ENCODE measurements at places on chromosomes 1 and 21.

DNA sequence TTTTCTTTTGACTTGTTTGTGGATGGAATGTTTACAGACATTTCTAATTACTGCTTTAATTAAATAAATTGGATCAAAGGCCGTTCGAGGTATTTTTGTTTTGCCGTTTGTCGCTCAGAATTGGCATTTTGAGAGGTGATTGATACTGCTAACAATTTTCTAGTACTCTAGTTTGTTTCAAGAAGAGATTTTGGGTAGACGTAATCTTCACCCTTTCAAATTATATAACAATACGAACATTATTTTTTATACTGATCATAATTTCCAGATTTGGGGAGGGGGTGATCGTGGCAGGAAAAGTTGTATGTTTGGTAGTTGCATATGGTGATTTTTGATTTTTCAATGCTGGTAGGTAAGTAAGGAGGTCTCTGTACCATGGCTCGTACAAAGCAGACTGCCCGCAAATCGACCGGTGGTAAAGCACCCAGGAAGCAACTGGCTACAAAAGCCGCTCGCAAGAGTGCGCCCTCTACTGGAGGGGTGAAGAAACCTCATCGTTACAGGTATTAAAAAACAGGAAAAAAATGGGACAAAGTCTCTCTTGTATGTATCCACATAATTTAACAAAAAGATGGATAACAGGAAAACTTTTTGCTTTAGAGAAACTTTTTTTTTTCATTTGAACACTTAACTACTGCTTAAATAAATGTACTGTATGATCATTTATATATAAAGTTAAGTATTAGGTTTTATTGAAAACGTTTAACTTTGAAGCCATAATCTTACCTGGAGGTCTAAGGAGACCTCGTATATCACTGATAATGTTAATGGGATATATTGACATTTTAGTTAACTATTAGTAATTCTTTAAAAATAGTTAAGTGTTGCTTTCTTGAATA, 1.7 kb downstream of the H3-3A start:
- no peak for DNase-seq

DNA sequence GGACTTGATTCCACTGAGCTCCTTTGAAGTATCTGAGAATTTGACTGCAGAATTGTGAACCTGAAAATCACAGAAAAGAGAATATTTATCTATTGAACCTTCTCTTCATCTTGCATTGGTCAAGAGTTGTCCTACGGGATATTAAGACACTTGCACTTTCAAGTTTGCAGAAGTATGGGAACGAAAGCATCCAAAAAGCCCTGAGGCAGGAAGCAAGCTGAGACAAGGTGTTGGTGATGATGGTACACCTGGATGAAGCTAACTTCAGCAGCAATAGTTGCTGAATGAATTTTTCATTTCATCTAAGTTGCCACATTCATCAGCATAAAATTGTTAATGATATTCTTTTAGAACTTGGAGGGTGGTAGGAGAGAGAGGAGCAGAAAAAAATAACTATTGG, 686.6 kb upstream of the ADAMTS5 start:
- DNase-seq: no peak

DNA sequence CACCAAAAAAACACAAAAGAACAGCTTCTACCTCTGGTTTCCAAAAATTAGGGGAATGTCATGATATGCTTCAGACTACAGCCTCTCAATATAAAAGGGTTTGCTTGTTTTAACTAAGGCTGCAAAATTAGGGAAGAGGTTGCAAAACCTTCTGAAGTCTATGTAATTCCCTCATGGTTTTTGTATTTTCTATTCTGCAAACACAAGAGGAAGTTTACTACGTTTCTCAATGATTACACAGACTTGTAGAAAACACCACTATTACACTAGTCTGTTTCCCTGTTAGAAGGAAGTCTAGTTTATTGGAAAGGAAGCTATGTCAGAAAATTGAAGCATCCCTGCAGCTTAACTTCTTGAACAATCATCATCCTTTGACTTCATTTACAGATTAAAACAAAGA, 229.7 kb upstream of the FMN2 start:
- no peak for DNase-seq

GRCh38 chr1:22398656-22399420, 52.8 kb upstream of the ZBTB40 start:
- DNase-seq: no peak

GRCh38 chr1:109193653-109194590, 19.8 kb upstream of the SARS1 start:
- DNase-seq: no peak

DNA sequence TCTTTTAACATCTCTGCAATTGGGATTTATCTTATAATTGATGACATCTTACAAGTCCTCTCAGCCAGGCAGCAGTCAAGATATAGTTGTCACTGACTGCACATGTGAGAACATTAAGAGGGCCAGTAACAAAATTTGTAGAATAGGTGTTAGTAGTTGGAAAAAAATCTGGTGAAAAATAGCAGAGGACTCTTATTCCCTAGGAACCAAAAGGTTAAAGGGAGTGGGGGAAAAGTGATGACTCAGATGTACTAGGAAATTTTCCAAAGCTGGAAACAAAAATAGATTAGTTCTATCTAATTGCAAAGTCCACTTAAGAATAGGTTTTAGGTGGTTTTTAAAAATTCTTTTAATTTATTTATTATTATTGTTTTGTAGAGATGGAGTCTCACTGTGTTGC, 3.6 kb downstream of the NUP210L start:
- DNase-seq: no peak

- no peak for DNase-seq
Observed at GRCh38 chr1:161131523-161132409, 701 bp downstream of the DEDD start.

DNA sequence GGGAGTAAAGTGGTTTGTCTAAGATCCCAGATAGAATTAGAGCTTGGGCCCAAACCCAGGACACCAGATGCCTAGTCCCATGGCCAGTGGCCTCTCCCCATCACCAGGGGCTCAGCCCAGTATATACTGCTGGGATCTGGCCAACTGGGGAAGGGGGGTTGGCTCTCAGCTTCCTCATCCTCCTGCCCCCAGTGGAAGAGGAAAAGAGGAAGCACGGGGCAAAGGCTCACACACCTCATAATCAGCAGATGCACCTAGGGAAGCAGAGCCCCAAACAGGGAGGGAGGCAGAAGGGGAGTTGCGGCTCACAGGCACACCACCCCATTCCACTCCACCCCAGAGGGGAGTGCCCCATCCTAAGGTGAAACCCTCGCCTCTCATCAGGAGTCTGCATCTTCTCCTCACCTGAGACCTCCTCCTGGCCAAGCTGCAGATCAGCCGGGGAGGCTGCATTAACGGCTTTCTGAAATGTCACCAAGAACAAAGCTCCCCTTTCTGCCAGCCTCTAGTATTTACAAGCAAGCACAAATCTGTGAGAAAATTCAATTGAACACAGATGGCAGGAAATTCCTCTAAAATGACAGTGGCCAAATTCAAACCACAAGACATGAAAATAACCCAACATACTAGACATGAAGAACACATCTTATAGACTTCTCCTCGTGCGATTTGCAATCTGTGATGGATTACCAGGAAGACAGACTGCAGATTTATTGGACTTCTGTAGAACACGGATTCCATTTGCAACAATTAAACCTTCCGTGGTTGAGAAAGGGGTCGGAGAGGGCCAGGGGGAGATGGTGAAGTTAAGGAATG, 82.8 kb downstream of the GLIS1 start:
- no peak for DNase-seq

- no peak for DNase-seq
Observed at GRCh38 chr1:41368366-41368765, 7.1 kb downstream of the FOXO6 start.

GRCh38 chr21:36601362-36601761, 97.6 kb upstream of the SIM2 start:
- no peak for DNase-seq

GRCh38 chr1:84103197-84103992, 40.7 kb upstream of the PRKACB start:
- DNase-seq: peak; percentile 75

DNA sequence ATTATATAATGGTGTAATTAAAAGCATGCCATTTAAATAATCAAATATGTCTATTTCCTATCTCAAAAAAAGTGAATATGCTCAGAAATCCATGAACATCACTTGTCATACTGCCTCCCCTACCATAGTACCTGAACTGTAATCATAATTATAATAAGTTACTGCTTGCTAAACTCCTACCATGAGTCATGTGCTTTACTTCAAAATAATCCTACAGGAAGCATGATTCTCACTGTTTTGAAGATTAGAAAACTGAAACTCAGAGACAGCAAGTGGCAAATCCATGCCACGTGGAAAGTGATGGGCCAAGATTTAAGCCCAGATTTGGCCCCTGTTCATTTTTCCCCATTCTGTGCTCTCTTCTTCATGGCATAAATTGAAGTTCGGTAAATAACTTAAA, 5.2 kb downstream of the LRRC7 start:
- DNase-seq: no peak

DNA sequence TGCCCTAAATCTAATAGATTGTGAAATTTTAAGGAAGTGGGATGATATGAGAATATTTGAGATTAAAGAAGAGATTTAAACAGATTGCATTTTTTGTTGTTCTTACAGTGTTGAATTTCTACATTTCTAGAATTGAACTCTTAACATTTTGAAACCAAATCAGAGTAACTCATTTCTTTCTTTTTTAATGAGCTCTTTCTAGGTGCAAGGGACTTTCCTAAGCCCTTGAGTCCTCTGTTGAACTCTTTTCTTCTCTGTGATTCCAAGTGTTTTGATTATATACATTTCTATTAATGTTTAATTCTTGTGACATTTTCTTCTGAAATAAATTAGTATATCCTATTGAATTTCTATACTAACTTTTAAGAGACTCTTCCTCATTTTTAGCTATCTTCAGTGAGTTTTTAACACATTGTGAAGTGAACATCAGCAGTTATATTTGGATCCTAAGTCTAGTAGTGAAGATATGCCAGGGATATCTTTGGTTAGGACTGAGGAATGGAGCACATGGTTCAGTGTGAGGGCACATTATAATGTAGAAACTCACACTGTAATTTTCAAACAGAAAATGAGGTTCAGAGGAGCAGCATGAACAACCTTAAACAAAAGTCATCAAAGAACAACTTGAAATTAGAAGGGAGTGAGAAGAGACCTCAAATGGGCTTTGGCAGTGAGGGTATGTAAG, 53.1 kb downstream of the ATG4C start:
- DNase-seq: no peak

- DNase-seq: peak; percentile 15
Observed at GRCh38 chr1:169511316-169512005, 25.7 kb upstream of the SLC19A2 start.

GRCh38 chr1:36595921-36596320, 113.2 kb upstream of the CSF3R start:
- no peak for DNase-seq

DNA sequence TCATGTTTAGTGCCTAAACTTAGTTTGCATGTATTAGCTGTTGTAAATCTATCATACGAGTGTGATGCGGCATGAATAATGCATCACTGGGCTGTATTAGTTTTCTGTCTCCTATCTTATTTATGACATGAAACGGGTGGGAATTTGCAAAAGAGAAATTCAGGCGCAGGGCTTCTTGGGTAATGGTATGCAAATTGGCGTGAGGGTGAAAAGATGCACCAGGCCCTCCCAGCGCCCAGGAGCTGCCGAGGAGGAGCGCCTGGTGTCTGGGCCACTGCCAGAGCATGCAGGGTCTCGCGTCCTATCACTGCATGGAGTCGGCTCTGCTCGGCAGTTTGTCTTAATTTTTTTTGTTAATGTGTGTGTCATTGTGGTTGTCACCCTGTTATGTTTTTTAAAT, 82.9 kb upstream of the ACTL8 start:
- no peak for DNase-seq

GRCh38 chr1:31153423-31153822, 86.3 kb downstream of the NKAIN1 start:
- no peak for DNase-seq

GRCh38 chr1:13714851-13715250, 14.9 kb downstream of the PRDM2 start:
- DNase-seq: no peak

GRCh38 chr1:79052829-79053449, 46.4 kb upstream of the ADGRL4 start:
- DNase-seq: no peak

DNA sequence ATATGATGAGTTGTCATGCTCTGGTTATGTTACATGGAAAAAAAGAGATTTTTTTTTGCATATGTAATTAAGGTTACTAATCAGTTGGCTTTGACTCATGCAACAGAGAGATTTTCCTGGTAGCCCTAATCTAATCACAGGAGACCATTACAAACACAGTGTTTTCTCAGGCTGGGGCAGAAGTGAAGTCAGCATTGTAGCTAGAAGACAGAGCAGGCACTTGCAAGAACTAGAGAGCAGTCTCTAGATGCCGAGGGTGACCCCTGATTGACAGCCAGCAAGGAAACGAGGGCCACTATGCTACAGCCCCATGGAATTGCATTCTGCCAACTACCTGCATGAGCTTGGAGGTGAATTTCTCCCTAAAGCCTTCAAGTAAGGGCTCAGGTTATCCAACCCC, 151.3 kb downstream of the RUNX1 start:
- DNase-seq: no peak
